ENCODE measurements at places on chromosomes 11 and 22.
A peak's percentile ranks its signal among the peaks of the same experiment; 100 is the strongest.

DNA sequence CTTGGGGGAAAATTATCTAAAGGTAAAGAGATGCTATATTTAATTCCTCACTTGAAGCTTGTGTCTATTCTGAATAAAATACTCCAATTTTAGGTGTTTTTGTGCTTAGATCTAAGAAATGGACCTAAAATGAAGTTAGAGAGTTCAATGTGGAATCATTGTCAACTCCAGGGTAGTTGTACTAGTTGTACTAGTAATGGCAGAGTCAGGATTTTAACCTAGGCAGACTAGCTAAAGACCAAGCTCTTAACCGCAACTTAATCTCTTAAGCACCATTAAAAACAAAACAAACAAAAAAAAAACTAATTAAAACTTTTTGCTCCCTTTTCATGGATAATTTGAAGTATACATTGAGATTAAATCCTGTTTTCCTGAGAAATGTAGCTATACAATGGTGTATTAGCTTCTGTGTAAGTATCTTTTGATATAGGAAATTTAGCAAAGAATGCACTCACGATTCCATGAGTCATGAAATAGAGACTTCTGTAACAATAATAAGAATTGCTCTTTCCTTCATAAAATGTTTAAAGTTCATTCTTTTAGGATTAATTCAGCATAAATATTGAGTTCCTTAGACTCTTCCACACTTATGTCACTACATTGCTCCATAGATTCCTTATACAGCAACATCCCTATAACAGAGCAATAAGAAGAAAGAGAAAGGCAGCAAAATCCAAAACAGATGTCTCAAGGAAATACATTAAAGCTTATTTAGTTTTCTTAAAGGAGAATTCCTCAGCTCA is 26.5 kb upstream of the SOX6 start:
- DNase-seq = no peak

DNA sequence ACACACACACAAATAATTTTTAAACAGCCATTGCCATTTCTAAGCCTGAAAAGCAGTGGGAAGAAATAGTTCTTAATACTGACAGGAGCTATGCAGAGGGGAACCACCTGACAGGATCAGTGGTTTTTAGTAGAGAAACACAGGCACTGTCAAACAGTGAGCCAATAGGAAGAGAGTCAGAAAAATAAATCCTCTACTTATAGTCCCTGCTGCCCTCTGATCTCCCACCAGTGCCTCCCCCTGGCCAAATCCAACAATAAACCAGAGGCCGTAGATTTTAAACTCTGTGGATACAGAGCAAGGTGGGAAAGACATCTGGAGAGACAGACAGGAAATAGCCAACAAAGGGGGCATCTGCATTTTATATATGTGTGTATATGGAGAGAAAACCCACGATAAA is 7.9 kb upstream of the OR56B4 start:
- no peak for DNase-seq

GRCh38 chr11:17343257-17343656 is 8.3 kb upstream of the NCR3LG1 start:
- DNase-seq = no peak

- DNase-seq = no peak
These were observed 248.5 kb downstream of the ETS1 start for GRCh38 chr11:128338811-128339210.

- DNase-seq = no peak
These were observed 761 bp upstream of the NXF1 start for GRCh38 chr11:62805961-62806441.

DNA sequence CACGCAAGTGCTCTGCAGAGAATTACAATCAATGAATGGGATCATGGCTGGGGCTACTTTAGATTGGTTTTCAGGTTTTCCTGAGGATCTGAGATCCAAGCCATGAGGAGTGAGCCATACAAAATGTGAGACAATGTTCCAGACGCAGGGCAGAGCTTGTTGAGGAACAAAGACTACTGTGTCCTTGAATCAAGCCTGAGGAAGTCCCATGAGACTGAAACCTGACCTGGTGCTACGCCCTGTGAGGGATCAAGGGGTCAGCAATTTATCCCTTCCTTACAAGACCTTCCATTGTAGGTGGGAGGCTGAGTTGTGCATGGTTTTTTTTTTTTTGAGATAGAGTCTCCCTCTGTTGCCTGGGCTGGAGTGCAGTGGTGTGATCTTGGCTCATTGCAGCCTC is 2.1 kb downstream of the INCENP start:
- DNase-seq = no peak

DNA sequence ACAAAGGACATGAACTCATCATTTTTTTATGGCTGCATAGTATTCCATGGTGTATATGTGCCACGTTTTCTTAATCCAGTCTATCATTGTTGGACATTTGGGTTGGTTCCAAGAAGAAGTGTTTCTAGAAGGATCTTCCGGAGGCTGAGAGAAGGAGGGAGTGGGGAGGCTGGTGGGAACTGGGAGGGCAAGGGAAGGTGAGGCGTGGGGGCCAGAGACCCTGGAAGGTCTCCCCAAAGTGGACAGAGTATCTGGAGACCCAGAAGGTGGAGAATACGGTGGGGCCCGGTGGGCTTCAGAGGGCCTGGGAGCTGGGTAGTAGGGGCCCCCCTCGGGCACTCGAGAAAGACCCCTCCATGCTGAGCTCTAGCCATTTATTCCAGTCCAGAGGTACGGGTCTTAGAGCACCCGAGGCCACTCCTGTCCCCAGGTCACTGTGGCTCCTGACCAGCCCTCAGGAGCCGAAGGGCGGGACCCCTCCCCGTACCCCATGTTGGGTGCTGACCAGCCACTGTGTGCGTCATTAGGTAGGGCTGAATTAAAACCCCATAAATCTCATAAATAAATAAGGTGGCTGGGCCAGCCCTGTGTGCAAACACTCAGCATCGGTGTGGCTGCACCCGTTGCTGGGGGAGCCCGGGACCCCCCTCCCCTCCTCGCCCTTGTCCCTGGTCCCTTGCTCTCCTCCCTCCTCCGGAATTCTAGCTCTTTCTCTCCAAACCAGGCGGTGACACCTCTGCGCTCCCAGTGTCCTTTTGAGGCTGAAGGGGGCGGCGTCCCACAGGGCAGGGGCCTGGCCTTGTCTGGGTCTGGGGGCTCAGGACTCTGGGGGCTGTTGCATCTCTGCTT is 38.8 kb upstream of the MUC5AC start:
- no peak for DNase-seq

DNA sequence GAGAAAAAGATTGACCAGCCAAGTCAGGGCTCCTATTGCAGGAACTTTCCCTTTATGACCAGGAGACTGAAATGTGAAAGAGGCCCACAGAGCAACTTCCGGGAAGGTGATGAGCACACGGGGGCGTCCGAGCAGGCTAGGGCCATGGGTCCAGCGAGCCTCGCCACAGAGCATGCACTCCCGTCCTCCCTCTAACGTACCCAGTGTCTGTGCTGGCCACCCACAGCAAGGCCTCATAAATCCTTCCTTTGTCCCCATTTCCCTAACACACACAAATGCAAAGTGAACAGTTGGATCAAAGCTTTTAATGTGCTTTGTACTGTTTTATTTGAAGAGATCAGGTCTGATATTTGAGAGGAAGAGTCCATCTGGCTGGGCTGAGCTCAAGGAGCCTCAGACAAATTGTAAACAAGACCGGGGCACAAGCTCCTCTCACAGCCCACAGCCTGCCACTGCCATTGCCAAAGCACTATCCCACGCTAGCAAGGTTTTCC is 44.3 kb downstream of the BLID start:
- no peak for DNase-seq

DNA sequence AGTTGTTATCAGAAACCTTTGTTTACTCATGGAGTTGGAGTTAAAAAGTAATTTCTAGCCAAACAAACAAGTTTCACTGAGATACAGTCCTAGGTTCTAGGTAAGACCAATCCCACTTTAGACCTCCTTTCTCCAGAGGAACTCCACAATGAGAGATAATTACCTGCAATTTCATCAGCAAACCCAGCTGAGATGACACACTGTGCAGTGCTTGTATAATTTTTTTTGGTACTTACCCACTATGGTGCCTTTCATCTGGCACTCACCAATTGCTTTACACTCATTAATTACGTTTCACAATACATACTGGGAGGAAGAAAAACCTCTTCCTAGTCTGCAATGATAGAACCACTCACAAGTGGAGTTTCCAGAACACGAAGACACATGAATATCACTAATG is 1.8 kb upstream of the MUC15 start:
- DNase-seq = no peak

- DNase-seq = peak; percentile 5
These were observed 606 bp downstream of the RASSF7 start for GRCh38 chr11:561148-562003.

DNA sequence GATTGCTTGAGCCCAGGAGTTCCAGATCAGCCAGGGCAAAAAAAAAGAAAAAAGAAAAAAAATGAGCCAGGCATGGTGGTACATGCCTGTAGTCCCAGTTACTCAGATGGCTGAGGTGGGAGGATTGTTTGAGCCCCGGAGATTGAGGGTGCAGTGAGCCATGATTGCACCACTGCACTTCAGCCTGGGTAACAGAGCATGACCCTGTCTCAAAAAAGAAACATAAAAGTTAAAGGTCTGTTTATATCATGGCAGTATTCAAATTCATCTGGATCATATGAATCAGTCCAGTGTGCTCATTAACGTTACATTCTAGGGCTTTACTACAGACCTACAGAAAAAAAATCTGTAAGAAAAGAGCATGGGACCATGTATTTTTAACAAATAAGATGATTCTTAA is 13.9 kb downstream of the HSD17B12 start:
- no peak for DNase-seq

DNA sequence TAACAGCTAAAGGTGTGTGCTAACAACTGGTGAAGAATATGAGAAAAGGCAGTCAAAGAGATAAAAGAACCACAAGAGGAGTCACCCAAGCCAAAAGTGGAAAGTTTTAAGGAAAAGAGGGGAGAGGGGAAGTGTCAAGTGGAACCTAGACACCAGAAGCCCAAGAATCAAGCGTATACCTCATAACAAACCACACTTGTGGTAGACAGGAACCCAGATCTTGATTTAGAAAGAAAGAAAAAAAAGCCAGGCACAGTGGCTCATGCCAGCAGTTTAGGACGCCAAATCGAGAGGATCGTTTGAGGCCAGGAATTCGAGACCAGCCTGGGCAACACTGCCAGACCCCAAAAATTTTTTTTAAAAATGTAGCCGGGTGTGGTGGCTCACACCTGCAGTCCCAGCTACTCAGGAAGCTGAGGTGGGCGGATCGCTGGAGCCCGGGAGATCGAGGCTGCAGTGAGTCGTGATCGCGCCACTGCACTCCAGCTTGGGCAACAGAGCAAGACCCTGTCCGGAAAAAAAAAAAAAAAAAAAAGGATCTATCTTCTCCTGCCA is 877 bp downstream of the SLC25A17 start:
- no peak for DNase-seq

DNA sequence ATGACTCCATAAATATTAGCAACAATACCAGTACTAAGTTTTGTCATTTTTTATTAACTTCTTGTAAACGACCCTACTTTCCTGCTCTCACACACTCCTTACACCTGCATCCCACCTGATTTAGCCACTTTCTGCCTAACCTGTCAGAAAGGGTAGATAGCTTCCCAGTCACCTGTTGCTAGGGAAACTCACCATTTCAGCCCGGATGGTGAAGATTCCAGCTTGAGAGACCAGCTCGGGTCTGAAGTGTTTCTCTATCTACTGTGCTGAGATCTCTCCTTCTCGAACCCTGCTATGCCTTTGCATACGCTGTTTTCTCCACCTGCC is at the start of gene PARVG:
PARVG (plus strand) TSS at position 220 of the 327 bp plus-strand sequence. CDS start 2,405 bp downstream, outside the sequence.
- DNase-seq = no peak

DNA sequence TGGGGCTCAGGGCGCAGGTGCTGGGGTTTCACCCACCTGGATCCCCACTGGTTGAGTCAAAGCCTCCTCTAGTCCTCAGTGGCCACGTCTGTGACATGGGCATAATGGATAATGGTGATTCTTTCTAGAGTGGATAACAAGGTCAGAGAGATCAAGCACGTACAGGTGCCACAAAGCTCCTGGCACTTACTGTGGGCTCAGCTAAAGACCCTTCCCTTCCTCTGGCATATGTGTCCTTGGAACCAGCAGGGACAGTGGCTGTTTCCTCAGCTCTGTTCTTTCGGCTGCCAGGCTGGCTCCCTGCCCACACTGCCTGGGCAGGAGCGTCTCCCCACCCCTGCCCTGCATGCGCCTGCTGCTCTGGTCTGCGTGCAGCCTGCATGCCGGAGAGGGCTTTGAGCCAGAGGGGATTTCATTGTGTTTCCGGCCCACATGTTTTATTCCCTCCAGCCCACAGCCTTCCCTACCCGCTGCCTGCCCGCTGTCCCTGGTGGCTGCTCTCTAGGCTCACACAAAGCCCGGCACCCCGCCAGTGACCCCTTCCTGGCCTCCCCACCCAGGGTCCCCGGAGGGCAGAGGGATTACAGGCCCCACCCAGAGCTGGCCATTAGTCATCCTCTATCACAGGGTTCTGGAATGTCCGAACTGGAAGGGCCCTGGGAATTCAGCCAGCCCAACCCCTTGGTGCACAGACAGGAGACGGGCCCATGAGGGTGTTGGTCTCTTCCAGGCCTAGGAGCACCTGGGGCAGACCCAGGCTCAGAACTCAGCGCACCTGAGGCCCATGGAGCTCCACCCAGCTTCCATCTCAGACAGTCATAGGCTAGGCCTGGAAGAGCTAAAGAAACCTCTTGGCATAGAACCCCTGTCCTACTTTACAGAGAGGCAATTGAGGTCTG is 55.3 kb upstream of the GCAT start:
- DNase-seq = peak; percentile 67

GRCh38 chr11:122154227-122154626 is 38.2 kb upstream of the BLID start:
- DNase-seq = no peak

GRCh38 chr11:94077552-94078293 is 50.9 kb upstream of the PANX1 start:
- DNase-seq = peak; percentile 54

GRCh38 chr11:79449040-79449439 is 8.2 kb upstream of the TENM4 start:
- no peak for DNase-seq

DNA sequence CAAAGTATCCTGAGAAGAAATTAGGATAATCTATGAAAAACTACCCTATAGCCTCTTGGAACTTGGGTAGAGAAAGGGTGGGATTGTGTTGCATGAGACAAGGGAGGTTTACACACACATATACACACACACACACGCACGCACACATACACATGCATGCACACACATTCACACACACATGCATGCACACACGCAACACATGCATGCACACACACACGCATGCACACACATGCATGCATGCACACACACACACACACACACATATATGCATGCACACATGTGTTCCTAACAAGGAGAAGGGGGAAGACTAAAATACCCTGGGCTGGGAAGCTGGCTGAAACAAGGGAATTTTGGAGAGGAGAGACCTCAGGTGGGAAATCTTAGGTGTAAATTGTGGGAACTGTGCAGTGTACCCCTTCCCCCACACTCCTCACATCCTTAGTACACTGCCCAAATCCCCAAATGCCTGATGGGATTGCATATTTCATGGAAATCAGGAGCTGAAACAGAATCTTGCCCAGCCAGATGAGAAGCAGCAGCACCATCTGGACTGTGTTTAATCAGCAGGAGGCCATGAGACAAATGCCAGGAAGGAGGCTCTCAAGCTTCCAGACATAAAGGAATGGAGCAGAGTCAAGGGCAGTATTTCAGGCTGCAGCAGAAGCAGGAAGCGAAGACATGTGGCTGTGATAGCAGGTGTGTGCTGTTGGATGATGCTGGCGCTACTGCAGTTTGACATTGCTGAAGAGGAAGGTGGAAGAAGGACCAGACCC is 14.6 kb upstream of the POLD3 start:
- DNase-seq = peak; percentile 76

Data from NCI-H2029 treated with DMSO at 0.1 percent for 48 hours (cell line).